ENCODE measurements at places on chromosomes 2 and 18.

DNA sequence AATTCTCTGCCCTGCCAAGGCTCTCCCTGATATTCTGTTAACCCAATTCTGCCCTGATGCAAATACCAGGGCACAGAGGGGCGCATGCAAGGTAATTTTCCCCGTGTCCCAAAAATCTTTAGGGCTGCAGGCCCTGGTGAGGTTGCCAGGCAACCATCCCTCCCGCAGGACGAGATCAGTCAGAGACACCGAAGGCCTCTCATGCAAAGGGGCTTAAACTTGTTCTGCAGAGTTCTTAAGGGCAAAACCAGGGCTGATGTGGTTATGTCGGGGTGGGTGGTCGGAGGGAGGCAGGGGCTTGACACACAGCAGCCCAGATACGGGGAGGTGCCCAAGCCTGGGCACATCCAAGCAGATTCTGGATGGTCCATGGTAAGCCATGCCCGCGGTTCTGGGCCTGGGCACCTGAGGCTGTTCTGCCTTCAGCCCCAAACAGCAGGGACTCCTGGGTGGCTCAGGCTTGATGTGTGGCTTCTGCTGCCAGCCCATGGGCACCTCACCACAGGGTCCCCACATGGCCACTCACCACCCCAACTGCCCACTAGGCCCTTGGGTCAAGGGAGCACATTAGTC, 27.2 kb downstream of the STEAP3 start:
- no peak for DNase-seq

- no peak for DNase-seq
These were observed 53.9 kb downstream of the SPATS2L start for GRCh38 chr2:200360364-200360763.

GRCh38 chr2:202690321-202690900, 55.6 kb downstream of the FAM117B start:
- no peak for DNase-seq

DNA sequence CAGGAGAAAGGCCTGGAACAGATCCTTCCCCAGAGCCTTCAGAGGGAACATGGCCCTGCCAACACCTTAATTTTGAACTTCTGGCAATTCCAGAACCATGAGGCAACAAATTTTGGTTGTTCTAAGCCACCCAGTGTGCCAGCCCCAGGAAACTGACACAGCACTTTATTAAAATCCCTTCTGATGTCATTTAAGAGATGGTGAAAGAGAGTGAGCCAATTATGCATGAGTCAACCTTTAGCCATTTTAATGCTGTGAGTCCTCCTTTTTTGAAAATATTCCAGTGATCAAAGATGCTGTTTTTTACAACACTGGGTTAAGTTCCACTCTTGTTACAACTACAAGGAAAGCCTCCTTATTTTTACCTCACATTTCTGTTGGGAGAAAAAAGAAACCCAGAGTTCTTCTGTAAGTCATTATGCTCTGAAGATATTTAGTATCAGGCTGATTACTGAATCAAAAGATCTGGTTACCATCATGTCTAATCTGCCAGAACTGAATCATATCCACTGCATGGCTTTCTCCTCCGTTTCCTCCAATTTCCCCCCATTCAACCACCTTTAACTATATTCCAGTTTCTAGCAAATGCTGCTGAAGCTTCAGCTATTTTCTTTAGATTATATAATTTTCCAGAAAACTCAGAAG, 235.4 kb downstream of the TXNL1 start:
- no peak for DNase-seq

DNA sequence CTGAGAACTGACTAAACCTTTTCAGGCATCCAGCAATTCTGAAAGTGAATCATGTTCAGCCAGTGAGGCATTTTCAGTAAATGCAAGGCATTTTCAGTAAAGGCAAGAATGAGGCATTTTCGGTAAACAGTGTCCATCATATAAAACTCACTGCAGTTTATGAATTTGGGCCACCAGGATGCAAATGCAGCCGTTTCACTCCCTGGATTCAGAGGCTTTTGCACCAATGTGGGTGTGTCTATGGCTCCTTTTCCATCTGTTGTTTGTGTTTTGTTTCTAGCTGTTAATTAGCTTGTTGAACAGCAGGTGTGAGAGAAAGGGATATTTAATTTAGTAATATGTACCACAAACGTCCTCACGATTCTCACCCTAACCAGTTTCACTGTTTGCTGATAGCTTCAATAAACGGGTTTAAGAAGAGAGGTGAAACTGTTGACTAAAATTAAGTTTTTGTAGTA, 116.3 kb upstream of the PGAP1 start:
- DNase-seq, result no peak

DNA sequence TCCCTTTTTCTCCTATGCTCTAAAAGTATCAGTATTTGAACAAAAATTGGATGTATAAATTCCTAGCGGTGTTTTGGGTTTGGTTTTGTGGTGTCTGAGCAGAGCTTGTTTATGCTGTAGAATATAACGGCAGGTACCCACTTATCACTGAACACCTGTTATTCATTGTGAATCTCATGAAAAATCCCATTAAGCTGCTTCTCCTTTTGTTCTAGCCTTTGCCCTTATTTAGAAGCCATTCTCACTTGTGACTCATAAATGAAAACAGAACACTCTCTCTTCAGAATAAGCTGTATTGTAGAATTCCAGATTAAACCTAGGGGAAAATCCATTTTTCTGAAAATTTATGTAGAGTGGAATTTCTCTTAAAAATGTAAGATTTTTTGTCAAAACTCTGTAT, 104.0 kb downstream of the PRPF40A start:
- DNase-seq, result no peak

- DNase-seq, result no peak
These were observed 173.8 kb downstream of the TMEM18 start for GRCh38 chr2:503288-503999.

DNA sequence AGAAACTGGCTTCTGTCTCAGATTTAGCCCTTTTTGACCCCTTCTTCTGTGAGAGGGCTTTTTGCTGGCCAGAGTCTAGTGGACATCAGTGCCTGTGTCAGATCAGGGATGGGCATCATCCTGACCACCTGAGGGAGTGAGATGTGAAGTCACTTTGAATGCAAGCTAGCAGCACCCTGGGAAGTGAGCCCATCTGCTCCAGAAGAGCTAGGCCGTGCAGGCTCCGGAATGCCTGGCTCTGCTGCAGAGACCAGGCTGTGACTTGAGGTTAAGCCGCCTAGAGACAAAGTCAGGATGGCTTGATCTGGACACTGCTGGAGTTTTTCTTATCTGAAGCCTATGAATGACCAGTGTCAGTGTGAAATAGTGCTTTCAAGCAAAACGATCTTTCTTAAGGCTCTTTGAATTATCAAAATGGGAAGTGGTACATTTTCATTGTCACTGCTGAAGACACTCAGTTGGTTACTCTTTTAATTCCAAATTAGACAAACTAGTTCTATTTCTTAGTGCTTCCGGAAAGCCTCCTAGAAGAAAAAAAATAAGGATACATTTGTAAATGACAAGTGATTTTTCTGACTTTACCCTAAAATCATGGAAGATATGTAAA, 20.8 kb downstream of the DGUOK start:
- DNase-seq, result no peak

GRCh38 chr2:71125506-71126294, 4.3 kb downstream of the MCEE start:
- DNase-seq, result no peak

DNA sequence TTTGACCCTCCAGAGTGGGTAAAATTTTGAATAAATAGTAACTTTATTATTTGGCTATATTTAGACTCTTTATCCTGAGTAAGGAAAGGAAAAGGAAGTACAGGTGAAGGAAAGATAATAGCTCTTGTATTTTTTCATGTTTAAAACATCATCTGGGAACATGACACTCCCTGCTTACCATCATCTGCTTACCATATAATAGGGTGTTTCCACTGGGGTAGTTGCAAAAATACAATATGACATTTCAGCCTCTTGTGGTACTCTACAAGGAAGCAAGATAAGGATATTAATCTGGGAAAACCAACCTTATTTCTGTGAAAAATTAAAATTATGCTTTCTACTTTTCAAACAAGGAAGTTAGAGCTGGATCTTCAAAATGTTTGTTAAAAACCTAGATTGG, 9.9 kb downstream of the RELCH start:
- DNase-seq, result no peak

- peak; percentile 33 for DNase-seq
These were observed 29.8 kb downstream of the TOGARAM2 start for GRCh38 chr2:29010946-29011345.

GRCh38 chr2:206707164-206707701, 11.0 kb downstream of the DYTN start:
- DNase-seq, result no peak

- DNase-seq, result no peak
These were observed 83.0 kb downstream of the MARCO start for GRCh38 chr2:119025013-119025412.

- no peak for DNase-seq
These were observed 194.3 kb downstream of the GALNT1 start for GRCh38 chr18:35775887-35776286.

- no peak for DNase-seq
These were observed 117.8 kb downstream of the NFATC1 start for GRCh38 chr18:79513381-79514081.

DNA sequence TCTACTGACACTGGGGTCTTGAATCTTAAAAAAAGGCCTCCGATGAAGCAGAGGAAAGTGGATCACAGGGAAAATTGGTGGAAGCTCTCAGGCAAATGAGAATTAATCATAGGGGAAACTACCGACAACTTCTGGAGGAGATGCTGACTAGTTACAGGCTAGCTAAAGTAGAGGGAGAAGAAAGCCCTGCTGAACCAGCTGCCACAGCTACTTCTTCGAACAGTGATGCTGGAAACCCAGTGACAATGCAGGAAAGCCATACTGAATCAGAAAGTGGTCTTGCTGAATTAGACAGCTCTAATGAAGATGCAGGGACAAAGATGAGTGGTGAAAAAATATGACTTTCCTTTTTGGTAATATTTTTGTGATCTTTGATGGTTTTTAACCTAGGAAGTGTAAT, 44.9 kb upstream of the SLC3A1 start:
- no peak for DNase-seq

DNA sequence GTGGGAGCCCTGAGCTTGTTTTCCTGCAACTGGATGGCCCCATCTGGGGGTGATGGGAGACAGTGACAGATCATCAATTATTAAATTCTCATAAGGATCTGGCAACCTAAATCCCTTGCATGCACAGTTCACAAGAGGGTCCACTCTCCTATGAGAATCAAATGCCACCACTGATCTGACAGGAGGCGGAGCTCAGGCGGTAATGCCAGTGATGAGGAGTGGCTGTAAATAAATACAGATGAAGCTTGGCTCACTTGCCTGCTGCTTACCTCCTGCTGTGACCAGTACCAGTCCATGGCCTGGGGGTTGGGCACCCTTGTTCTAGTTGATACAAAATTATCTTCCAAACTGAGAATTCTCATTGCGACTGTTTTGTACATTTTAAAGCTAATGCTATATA, 258.6 kb downstream of the CTNNA2 start:
- DNase-seq, result no peak

- no peak for DNase-seq
These were observed 51.4 kb downstream of the ZNF236 start for GRCh38 chr18:76873713-76874112.

- DNase-seq, result no peak
These were observed 12.7 kb upstream of the KCNK3 start for GRCh38 chr2:26679867-26680266.

DNA sequence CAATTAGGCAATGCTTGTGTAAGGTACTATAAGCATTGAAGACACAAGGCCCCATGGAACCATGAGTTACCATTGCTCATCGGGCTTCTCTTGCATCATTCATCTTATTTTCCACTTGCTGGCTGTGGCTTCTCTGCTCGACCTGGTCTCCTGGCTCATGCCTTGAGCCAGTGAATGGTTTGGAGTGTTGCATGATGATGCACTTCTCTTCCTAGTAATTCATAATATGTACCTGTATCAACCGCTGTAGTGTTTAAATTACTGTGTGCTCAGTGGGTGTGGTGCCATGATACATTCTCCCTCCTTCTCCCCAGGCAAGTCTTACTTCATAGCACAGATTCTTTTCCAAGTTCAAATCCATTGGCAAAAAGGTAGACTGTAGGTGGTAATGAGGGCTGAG, 66.8 kb downstream of the ABCA12 start:
- no peak for DNase-seq

DNA sequence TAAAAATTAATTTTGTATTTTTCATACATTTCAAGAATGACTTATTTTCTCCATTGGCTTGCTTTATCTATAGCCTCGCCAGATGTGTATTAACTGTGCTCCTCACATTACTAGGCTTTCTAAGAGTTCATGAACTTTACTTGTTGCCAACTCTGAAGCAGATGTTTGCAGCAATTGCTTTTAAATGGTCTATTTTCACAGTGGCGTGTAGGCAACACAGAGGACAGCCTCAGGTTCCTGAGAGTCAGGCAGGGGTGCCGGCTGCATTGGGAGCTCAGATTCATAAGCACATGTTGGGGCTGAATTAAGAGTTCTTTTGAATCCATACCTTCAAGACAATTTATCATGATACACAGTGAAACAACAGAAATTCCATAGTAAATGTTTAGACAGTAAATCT, 179.2 kb upstream of the PXDN start:
- DNase-seq, result no peak

DNA sequence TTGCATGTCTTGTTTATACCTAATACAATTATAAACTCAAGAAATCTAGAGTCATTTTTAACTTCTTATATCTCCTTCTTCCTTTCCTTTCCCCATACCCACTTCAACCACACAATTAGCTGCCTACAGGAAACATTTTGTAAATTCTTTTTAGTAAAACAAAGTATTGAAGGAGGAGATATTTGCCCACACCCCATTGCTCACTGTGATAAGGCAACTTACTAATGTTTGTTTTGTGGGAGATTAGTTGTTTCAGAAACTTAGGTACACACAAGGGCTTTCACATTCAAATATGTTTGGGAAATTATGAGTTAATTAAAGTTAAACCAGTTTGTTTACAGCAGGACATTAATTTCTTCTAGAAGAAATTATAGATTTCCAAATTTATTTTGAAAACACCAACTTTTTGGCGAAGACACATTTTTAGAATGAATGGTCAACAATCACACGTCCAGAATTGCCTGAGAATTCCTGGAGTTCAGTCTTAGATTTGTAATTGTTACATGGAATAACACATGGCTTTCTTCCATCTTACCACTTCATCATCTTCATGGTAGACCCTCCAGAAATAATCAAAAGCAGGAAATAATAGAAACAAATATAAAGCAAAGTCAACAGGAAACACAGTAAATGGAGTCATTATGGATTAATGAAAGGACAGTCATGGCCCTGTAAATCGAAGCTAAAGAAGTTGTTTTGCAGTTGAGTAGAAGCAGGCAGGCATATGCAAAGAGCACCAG, 62.5 kb upstream of the RAB27B start:
- no peak for DNase-seq
